ENCODE measurements at places on chromosomes 5 and 9.

DNA sequence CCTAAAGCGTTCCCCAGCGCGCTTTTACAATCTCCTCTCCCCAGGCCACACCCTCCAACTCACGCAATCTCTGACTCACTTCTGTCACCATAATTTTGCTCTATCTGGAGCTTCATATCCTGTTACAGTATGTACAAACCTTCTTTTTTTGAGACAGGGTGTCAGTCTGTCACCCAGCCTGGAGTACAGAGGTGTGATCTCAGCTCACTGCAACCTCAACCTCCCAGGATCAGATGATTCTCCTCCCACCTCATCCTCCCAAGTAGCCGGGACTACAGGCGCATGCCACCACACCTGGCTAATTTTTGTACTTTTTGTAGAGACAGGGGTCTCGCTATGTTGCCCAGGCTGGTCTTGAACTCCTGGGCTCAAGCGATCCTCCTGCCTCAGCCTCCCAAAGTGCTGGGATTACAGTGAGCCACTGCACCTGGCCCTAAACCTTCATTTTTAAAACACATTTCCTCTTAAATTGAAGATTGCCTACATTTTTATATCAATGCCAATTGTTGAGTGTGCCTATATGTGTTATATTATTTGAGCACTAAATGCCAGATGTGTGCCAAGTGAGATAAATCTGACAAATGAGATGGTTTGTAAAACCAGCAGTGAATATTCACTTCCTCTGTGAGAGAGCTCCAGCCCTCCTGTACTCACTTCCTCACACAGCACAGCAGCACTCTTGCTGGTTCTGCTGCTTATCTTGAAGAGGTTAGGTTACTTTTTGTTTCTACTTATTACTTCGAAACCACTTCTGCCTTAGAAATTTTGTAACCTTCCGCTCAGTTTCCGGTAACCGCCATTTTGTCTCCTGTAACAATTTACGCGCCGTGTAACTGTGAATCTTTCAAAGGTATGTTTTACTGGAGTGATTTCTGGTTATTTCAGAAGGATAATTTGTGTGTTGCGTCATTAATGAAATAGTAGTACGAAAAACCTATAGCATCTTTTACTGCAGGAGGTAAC, 57.9 kb downstream of the DOCK8 start:
- DNase-seq = no peak

- DNase-seq = no peak
Observed at GRCh38 chr5:131297886-131298285, 34.0 kb downstream of the CDC42SE2 start.

DNA sequence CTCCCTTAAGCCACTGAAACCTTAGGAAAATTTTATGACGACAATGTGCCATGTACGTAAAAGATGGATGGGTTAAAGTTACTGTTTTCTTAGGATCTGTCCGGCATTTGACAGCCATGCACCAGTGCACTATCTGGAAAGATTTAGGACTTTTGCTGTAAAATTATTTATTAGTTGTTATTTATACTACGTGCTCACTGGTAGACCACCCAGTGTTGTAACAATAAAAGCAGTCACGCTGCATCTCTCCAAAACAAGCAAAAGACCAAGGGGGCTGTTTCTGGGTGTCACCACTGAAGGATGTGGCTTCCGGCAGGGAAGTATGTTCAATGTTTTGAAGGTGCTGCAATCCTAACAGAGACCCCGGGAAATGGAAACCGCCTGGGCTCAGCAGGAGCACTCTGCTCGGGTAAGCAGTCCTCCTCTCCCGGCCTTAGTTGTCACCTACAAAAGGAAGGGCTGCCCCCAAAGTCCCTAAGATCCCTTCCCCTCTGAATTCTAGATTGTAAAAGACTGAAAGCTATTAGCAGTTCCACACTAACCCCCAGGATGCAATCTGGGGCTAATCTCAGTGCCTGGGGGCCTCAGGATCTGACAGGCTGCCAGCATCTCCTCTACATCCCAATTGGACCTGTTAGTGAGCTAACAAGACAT, 38.6 kb downstream of the SAXO1 start:
- no peak for DNase-seq

DNA sequence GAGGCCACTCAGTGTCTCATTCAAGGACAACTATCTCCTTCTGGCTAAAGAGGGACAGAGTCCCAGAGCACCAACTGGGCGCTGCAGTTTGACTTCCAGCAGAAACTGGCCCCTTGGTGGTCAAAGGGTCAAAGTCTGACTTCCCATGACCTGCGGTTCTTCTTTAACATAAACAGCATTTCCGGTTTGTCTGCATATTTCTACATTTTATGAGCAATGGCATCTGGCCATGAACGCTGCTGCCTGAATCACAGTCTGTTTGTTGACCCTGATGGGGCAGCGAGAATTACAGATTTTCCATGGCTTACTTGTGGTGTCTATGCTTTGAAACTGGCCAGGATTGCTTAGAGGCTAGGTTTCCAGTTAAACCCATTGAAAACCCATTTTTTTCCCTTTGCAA, 1.3 kb downstream of the TNFSF15 start:
- no peak for DNase-seq

DNA sequence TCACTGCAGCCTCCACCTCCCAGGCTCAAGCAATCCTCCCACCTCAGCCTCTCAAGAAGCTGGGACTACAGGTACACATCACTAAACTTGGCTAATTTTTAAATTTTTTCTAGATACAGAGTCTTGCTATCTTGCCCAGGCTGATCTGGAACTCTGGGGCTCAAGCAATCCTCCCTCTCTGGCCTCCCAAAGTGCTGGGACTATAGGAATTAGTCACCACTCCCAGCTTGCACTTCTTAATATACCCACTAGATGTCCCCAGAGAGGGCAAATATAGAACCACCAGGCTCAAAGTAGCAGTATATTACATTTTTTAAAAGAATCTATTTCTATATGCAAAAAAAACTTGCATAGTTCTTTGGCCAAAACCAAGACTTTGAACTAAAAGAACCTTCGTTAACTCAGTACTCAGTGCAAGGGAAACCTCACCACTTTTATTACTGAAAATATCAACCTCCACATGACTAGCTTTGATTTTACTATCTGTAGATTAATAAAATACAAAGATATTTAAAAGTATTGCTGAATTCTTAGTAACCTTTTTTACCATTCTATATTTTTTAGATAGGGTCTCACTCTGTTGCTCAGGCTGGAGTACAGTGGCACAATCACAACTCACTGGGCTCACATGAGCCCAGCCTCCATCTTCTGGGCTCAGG, 25.8 kb upstream of the HSD17B3 start:
- no peak for DNase-seq

- DNase-seq = no peak
Observed at GRCh38 chr5:109399092-109399759, 10.5 kb downstream of the PJA2 start.

GRCh38 chr5:159210846-159211245, 1.5 kb upstream of the RNF145 start:
- no peak for DNase-seq

GRCh38 chr5:136222580-136223235, 29.7 kb upstream of the SMIM32 start:
- DNase-seq = no peak

- no peak for DNase-seq
Observed at GRCh38 chr9:133971981-133972941, 19.9 kb downstream of the VAV2 start.
